ENCODE measurements at places on chromosomes 7 and 10.

- peak; percentile 36 for DNase-seq
These were observed 755 bp downstream of the FAM171A1 start for GRCh38 chr10:15370212-15370855.

GRCh38 chr10:18082381-18082780, 57.8 kb upstream of the CACNB2 start:
- DNase-seq: no peak

DNA sequence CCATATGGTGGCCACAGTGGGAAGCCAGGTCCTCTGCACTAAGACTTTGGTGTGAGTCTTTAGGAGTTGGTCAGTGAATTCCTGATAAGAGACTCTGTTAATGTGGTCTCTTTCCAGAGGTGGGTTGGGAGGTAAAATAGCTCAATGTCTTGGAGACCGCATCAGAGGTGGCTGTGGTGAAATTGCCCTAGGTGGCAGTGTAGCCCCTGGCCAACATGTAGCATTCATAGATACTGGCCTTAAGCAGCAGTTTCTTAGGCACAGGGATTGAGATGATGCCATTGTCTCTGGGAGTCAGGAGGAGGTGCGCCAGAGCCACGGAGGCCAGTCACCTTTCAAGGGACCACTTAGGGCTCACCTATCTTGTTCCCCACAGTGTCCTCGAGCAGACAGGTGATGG, 202.8 kb downstream of the CREB5 start:
- DNase-seq: no peak

DNA sequence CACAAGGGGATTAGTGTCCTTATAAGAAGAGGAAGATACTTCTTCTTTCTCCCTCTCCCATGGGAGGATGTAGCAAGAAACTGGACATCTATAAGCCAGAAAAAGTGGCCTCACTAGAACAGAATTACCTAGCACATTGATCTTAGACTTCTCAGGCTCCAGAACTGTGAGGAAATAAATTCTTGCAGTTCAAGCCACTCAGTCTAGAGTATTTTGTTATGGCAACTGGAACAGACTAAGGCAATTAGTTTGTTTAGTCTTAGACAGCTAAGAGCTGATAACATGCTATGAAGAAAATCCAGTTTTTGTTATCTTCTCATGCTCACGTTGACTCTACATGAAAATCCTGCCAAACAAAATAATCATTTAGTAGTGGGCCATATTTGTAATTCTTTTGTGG, 627.6 kb upstream of the PHF14 start:
- no peak for DNase-seq

- no peak for DNase-seq
These were observed 330.0 kb downstream of the ARL4A start for GRCh38 chr7:13017333-13017857.

All from right lung (tissue), 10 donors.